ENCODE measurements at places on chromosomes 7 and 10.

- DNase-seq = no peak
Measured at GRCh38 chr10:109259293-109259692, 664.0 kb downstream of the XPNPEP1 start.

- DNase-seq = no peak
Measured at GRCh38 chr7:14836571-14837189, 65.9 kb downstream of the DGKB start.

DNA sequence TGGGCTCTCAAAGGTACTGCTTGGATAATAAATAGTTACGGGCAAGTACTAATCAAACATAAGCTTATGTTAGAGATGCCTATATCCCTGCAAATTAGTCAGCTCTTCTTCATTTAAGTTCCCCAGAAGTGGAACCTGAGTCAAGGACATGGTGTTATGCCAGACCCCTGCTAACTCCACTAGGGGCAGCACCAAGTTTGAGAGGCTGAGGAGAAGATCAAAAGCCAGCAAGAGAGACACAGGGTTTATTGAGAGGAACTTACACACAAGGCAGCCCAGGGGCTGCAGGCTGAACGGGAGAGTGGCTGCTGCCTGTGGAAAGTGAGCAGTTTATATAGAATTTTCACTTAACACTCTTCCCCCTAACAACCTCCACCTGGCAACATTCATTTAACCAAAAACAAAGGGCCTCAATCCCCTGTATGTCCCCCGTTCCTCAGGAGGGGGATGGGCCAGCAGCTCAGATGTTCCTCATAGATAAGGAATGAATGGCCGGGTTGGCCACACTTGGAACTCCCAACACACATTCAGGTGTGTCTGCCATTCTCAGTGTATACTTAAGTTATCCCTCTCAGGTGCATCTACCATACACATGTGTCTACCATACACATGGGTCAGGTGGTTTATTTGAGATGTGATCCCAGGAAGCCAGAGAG, 62.6 kb upstream of the GHITM start:
- DNase-seq = no peak

- DNase-seq = no peak
Measured at GRCh38 chr10:103058034-103058433, 135.0 kb downstream of the NT5C2 start.

DNA sequence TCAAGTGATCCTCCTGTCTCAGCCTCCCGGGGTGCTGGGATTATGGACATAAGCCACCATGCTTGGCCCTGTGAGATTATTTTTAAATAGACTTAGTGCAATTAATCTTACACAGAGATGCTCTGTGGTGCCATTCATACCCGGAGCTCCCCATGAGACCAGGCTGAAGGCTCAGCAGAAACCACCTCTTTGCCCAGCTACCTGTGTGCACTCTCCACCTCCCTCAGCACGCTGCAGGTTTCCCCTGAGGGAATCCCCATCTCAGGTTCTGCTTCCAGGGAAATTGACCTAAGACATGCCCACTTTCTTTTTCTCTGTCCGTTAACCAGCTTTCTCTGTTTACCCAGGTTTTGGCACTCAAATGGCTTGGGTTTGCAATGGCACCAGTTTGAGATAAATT, 260.5 kb downstream of the SFMBT2 start:
- no peak for DNase-seq

DNA sequence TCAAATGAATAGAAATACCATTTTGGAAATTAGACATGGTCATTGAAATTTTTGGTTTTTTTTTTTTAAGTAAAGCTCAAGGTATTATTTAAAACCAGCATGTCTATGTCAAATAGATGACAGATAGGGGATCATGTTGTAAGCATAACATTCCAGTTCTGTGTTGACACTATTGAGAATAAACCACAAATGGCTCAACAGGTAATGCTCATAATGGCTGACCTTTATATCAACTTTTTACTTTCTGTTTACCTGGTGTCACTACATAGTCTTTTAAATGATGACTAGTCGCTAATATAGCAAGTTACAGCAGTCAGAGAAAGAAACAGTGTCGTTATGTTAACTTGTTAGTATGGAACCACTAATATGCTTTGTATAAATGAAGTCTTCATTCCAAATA, 616.0 kb downstream of the GATA3 start:
- DNase-seq = no peak

- DNase-seq = no peak
Measured at GRCh38 chr10:48623607-48624132, 18.8 kb upstream of the ARHGAP22 start.

DNA sequence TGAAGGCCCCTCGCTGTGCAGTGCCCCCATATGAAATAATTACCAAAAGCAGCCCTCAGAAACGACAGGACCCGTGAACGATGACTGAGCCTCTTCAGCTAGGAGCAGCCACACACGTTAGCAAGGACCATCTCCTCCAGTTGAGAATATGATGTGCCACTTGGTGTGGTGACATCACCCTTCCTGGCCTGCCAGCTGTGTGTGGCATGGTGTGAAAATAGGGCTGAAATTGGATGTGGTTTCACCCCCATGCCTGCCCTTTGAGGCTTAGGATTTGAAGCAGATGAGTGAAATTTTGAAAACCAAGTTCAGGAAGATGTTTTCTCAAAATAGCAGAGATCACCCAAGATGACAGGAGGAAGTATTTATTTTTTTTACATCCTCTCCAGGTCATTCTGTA, 49.1 kb upstream of the BTBD16 start:
- no peak for DNase-seq

DNA sequence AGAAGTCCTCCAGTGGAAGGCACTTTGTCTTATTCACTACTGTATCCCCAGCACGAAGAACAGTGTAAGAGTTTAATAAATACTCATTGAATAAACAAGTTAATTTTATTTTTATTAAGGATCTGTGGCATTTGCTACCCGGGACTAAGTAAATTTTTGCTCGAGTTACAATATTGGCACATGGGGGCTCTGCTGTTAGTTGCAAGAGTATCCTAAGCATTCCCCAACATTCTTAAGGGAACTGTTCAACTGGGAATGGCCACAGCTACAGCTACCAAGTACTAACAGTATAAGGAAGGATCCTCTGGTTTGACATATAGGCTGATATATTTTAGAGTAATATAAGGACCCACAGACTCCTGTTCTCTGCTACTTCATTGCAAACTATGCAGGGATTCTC, 8.7 kb upstream of the LRRTM3 start:
- no peak for DNase-seq

DNA sequence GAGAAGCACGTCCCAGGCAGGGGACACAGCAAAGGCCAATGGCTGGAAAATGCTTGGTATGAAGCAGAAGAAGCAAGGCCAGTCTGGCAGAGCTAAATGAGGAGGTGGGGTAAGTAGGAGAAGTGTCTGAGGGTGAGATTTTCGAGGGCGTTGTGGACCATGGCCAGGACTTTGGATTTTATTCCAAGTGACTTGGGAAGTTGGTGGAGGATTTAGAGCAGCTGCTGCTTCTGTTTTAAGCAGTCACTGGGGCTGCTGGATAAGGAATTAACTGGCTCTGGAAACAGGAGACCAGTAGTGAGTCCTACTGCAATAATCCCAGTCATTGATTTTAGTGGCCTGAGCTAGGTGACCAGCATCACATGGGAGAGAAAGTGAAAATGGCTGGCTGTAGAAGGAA, 67.6 kb upstream of the GSDME start:
- no peak for DNase-seq

GRCh38 chr10:11074536-11075267, 57.0 kb downstream of the CELF2 start:
- no peak for DNase-seq

DNA sequence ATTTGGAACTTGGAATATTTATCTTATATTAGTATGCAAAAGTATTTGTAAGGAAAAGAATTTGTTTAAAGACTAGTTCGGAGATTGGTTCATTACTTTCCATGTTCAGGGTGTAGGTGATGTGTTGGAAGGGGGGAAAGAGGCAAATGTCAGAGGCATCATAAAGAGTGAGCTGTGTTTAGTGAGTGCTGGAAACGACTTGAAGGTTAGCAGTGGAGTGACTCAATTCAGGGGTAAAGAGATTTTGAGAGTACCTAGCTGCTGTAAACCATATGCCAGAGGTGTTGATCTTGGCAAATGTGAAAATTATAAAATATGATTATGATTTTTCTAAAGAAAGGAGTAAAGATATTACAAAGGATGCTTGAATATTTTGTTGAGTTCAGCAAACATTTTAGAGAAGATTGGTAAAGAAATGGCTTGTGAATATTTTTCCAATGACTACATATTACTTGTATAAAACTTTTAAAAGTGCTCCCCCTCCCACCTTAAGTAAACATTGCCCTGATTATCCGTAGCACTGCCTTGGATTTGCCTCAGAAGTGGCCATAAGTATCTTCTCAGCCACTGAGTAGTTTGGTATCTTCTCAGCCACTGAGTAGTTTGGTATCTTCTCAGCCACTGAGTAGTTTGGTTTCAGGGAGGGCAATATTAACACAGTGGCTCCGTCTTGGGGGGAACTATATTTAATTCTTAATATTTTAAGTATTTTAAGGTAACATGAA, 51.5 kb downstream of the ZNRF2 start:
- DNase-seq = no peak

DNA sequence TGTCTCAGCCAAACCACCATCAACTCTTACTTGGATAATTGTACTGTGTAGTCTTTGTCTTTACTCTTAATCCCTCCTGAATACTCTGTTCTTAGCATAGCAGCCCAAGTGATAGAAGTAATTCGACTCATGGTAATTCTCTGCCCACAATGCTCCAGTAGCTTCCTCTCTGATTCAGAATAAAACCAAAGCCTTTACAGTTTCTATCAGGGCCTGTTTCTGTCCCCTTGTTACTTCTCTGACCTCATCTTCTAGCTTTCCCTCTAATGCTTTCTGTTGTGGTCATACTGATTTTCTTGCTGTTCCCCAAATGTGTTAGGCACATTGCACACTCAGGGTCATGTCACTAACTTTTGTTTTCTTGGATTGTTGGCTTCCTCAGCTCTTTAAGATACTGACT, 8.0 kb downstream of the ZNF518A start:
- no peak for DNase-seq

- no peak for DNase-seq
Measured at GRCh38 chr7:151694828-151695580, 175.3 kb upstream of the RHEB start.

DNA sequence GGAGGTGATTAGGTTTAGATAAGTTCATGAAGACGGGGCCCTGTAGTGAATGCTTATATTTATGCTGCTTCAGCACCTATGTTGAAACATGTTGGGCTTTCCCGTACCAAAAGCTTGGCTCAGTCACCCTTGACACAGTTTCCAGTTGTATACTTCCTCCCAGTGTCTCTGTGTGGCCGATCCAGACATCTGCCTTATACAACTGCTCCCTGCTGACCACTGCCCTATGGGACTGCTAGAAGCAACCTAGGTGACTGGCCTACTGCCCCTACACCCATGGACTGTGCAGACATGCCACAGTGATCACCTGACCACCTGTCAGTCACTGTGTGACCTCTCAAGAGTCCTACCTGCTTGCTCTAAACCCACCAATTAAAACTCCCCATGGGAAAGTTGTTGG, 22.6 kb upstream of the TSPAN13 start:
- no peak for DNase-seq

DNA sequence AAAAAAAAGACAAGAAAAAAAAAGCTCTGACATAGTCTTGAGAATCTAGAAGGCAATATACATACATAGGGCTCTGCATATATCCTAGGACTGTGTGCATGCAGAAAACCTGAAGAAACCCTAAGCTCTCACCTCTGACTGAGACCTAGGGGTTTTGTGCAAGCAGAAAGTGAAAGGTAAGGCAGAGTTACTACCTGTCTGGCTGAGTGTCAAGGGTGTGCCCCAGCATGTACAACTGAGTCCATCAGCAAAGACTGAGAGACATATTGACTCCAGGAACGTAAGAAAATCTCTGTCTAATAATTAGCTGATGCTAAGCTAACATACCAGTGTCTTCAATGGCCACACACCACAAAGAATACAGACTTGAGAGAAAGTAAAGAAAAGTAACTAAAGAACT, 16.3 kb upstream of the HNRNPH3 start:
- no peak for DNase-seq

GRCh38 chr10:93445978-93446720, 36.0 kb downstream of the MYOF start:
- DNase-seq = no peak

GRCh38 chr7:142939226-142939910, at the start of gene LLCFC1:
Gene LLCFC1 (plus strand): TSS chr7:142939484. CDS start chr7:142939622, 138 bp downstream.
- DNase-seq = no peak

DNA sequence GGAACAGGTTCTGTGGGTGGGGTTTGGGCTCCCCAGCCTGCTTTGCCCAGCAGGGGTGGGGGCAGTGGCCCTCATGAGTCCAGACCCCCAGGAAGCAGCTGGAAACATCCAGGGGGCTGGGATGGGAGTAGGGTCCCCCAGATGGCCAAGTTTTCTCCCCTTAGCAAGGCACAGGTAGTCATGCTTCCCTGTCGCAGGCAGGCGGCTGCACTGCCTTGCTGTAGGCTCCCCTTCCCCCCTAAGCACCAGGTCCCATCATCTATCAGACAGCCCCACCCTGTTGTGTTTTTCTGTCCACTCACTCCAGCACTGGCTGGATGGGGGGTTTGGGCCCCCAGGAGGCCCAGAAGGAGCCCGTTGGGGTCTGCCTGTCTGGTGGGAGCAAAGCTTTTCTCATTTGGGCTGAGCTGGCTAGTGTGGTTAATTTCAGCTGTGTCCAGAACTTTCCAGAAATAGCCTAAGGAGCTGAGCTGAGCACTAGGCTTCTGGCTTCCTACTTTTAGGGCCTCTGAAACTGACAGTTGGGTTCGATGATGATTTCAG, 7.9 kb downstream of the BRI3 start:
- no peak for DNase-seq

GRCh38 chr7:122709930-122710646, 7.4 kb upstream of the RNF148 start:
- DNase-seq = no peak

DNA sequence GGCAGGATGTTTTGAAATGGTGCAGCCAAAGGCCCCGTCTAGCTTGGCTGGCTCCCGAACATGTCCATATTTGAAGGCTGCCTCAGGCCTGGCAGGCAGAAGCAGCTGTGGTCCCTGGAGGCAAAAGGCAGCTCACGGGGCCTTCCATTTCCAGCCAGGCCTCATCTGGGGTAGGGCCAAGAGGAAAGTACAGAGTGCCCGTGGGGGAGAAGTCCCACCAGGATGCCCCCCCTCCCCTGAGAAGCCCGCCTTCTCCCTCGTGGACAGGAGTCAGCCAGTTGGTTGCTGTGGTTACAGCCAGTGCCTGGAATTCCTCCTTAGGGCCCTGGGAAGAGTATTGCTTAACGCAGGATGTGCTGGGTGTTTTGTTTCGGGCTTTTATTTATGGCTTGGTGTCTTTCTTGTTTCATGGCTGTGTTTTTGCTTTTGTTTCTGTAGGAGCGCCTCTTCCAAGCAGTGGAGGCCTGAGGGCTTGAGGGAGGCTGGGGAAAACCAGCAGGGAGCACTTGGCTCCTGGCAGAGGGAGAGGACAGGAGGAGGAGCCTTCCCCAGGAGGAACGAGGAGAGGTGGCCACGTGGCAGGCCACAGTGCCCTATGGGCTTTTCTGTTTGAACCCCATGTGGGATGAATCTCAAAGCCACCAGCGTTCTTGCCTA, 45.4 kb downstream of the CHST3 start:
- DNase-seq = no peak

GRCh38 chr7:115679976-115680375, 350.6 kb downstream of the TFEC start:
- DNase-seq = no peak

Data from stimulated activated CD8-positive, alpha-beta memory T cell treated with anti-CD3 and anti-CD28 coated beads, Interleukin-2, amount 100 ng/mL, for 1 hour (primary cell).